ENCODE measurements at places on chromosomes 11 and 22.

DNA sequence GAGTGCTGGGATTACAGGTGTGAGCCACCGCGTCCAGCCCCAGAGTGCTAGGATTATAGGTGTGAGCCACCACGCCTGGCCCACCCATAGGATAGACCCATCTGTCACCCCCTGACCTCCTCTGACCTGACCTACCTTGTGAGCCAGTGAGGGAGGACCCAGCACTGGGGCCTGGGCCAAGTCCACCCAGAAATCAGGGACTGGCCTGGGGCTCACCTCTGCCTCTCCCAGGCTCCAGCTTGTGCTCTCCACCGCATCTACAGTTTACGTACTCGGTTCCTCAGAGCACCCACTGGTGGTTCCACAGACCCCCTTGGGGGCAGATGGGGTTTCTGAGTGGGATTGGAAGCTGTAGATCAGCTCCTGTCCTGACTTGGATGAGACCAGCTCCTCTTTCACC, 6.4 kb downstream of the SLC29A2 start:
- no peak for DNase-seq

DNA sequence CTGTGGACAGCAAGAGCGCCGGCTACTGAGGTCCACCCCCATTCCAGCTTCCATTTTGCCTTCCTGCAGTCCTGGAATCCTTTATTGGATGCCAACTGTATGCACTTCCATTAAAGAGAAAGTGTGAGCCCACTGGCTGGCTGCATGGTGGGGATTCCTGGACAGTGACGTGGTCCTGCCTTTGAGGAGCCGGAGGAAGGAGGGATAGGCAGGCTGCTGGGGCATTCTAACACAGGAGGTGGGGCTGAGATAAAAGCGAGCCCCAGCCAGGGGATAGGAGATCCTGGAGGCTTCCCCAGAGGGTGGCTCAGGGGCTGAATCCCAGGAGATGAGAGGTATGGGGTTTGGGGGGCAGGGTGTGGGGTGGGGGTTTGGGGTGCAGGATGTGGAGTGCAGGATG, 984.7 kb downstream of the BRD1 start:
- no peak for DNase-seq

- DNase-seq: peak; percentile 55
Observed at GRCh38 chr11:44199298-44199697, 103.8 kb downstream of the EXT2 start.

GRCh38 chr22:19648419-19648929, 65.8 kb upstream of the SEPTIN5 start:
- DNase-seq: no peak

DNA sequence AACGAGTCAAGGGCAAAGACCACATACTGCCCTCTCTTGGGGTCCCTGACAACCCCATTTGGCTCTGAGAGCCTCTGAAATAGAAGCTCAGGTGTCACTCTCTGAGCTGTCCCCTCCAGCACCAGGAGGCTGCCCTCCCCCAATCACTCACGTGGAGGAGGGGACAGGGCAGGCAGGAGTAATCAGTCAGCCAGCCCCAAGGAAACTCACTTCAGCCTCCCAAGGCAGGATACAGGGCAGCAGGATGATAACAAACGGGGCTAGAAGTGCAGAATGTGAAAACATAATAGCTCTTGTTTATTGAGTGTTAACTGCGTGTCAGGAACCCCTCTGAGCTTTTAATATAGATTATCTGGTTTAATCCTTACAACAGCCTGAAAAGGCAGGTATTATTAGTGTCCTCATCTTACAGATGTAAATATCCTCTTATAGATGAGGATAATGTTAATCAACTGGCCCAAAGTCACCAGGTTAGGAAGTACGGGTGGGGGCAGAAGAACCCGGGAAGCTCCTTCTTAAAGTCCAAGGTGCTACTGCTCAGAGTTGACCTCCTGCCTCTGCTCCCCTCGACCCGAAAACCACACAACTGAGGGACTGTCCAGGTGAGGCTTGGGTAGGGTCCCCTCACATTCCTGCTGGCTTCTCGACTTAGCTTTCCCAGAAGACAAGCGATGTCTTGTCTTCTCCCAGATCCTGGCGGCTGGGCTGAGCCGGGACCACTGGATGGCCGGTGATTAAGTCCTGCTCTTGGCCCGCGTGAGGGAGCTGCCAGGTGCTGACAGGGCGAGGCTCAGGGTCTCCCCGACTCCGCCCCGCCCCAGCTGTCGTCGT, 2.7 kb downstream of the CHRM4 start:
- no peak for DNase-seq

DNA sequence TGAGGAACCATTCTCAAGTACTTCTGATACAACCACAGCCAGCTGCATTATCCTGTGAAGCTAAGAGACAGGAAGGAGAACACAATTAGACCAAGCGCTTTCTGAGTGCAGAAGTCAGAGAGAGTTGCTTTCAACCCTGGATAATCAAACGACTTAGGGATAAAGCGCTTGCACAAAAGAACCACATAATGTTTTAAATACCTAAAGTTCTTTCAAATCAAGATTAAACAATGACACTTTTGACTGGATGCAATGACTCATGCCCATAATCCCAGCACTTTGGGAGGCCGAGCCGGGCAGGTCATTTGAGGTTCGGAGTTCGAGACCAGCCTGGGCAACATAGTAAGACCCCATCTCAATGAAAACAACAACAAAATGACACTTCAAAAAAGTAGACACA, 145.1 kb downstream of the SWAP70 start:
- no peak for DNase-seq

DNA sequence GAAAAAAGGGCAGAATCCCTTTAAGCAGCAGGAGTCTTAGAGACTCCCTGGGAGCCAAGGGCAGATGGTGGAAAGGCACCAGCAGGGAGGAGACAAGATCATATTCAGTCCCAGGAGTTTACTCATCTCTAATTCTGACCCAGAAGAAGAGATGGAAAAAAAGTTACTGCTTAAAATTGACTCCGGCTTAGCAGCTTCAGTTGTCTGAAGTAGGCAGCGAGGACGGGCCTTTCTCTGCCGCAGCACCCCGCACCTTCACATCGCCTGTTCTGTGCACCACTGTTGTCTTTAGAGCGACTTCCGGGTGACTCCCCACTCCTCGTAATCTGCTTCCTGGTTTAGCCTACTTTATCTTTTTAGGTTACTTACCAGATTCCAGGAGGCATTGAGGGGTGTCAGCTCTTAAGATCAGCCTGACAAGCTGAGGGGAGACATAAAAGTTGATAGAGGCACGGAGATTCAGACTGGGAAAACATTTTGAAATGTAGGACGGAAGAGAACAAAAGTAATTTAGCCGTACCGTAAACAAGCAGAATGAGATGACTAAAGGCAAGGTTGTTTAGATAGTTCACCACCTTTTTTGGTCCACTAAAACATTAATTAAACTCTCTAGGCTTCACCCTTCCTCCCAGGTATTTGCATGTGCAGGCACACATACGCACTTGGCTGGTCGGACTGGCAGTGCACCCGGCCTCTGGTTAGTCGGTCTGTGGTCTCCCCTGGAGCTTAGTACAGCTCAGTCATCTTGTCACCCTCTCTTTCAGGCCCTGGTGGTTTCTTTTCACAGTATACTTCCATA, 74.3 kb downstream of the CECR2 start:
- no peak for DNase-seq

GRCh38 chr11:46674463-46675287, 25.7 kb downstream of the ARHGAP1 start:
- peak; percentile 92 for DNase-seq

DNA sequence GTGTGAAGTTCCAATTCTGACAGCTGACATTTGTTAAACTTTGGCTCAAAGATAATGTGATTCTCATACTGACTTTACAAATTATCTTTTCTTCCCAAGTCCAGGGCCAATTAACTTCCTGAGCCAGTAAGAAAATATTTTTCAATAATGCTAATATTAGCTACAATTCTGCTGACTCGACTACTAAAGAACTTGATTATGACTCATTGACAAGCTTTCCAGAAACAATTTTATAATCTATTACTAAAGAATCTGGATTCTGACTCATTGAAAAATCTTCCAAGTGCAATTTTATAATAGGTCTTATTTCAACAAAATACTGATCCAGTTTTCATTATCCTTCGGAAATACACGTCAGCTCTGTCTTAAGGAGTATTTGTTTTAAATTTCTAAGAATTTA, 12.9 kb upstream of the XKR3 start:
- DNase-seq: no peak

GRCh38 chr11:34358258-34358727, 483 bp upstream of the ABTB2 start:
- no peak for DNase-seq

DNA sequence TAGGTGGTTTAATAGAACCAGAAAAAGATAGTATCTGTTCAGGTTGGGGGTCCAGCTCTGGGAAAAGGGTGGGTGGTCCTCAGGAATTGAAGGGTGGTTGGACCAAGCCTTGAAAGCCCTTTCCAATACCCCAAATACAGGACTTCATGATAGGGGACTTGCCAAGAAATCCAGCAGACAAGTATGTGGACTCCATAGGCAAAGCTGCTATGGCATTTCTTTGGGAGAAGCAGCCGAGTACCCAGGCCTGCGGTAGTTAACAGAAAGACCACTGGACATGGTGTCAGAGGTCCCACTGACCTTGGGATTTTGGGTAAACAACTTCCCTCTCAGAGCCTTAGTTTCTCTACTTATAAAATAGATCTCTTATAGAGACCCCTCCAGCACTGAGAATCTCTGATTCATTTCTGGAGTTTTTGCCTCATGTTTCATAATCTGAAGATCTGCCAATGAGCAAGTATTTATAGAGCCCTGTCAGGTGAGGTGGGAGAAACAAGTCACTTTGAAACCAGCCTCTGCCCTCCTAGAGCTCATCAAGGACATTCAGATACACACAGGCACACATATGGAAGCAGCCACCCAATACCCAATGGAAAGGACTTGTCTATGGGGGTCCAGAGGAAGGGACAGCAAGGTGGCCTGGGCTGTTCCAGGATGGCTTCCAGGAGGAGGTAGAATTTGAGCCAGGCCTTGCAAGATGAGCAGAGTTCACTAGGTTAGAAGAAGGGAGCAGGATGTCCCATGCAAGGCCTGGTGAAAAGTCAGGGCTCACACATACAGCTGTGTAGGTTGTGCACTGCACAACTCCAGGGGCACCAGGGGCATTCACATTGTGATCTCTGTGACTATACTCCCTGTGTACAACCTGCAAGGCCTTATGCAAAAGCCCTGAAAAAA, 31.0 kb upstream of the ACCSL start:
- DNase-seq: peak; percentile 10

GRCh38 chr22:47566491-47566890, 804.0 kb downstream of the TBC1D22A start:
- DNase-seq: no peak

- DNase-seq: no peak
Observed at GRCh38 chr11:69311767-69312385, 17.9 kb downstream of the MYEOV start.

GRCh38 chr11:76684516-76684915, 14.0 kb upstream of the LRRC32 start:
- DNase-seq: no peak

GRCh38 chr11:40573254-40573891, 886.1 kb downstream of the LRRC4C start:
- DNase-seq: no peak

- DNase-seq: no peak
Observed at GRCh38 chr11:83349296-83349695, 63.1 kb upstream of the CCDC90B start.

- DNase-seq: no peak
Observed at GRCh38 chr11:4465407-4465806, 16.3 kb downstream of the OR52K2 start.

GRCh38 chr11:8028766-8029165, 41.6 kb downstream of the EIF3F start:
- DNase-seq: peak; percentile 5

- no peak for DNase-seq
Observed at GRCh38 chr22:43798492-43798891, 13.6 kb downstream of the EFCAB6 start.

- no peak for DNase-seq
Observed at GRCh38 chr11:36062796-36063365, 119.0 kb downstream of the LDLRAD3 start.

GRCh38 chr11:69343401-69344321, 49.7 kb downstream of the MYEOV start:
- peak; percentile 17 for DNase-seq

GRCh38 chr22:28034760-28035401, 115.8 kb upstream of the PITPNB start:
- no peak for DNase-seq

GRCh38 chr11:1336836-1337646, 27.6 kb upstream of the TOLLIP start:
- DNase-seq: no peak

GRCh38 chr11:121291319-121291718, 1.3 kb upstream of the SC5D start:
- no peak for DNase-seq

GRCh38 chr11:130829920-130830511, 86.3 kb downstream of the SNX19 start:
- DNase-seq: no peak

DNA sequence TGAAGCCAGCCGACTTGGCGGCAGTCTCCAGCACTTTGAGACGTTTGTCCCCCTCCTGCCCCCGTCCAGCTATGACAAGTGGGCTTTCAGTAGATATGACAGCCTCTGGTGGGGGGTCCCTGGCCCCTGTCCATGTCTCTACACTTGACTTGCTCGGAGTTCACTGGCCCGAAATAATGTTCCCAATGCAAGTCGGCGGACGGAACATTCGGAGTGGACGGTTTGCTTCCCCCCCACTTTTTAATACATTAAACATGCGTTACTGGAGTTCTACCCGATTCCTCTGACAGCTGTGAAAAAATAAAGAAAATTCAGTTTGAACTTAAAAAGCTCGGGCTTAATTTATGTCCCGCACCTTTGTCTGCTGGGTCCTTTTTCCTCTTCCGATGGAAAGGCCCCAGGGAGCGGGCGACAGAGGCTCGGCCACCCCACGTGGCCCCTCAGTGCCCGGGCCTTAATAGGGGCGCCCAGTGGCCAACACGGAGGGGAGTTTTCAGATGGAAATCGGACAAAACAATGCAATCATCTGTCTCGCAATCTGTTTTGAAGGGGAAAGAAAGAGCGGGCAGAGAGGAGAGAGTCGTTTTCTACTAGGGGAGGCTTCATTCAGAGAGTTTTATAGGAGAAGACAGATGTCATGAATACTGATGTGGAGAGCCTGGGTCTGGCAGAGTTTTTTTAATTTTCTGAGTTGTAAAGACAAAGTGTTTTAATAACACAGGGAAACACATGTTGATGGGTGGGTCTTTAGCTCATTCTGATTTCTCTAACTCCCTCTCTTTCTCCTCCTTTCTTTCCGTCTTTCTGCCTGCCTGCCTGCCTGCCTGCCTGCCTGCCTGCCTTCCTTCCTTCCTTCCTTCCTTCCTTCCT, 50.2 kb downstream of the SMIM38 start:
- DNase-seq: no peak

GRCh38 chr11:131195661-131196517, 174.5 kb upstream of the NTM start:
- no peak for DNase-seq

- no peak for DNase-seq
Observed at GRCh38 chr11:65595131-65595530, 469 bp downstream of the KCNK7 start.

- no peak for DNase-seq
Observed at GRCh38 chr22:45107671-45108070, 56.1 kb upstream of the NUP50 start.

Measured in H9 (cell line).